Articular chondrocyte of knee joint (primary cell): ENCODE measurements at places on chromosomes 5 and 9. TPM values are rescaled to one million over a fixed set of nuclear protein-coding genes. Genes with fewer than 3 reads are reported as not detected.

TUT7 gene
- 50.7 and 58.3 TPM in 2 replicates for total RNA-seq

SLC45A2 gene
- 0.11 and 0.13 TPM in 2 replicates for total RNA-seq

LCP2 gene
- total RNA-seq, result not detected in 2 replicates

FAM153A gene
- not detected in 2 replicates for total RNA-seq

SV2C gene
- total RNA-seq, result not detected in 2 replicates

PPP1R26 gene
- 6.3 and 6.5 TPM in 2 replicates for total RNA-seq

DIRAS2 gene
- under 0.01 TPM in 1 of 2 replicates, not detected in the other for total RNA-seq

TMEM167A gene
- 86.6 and 94.6 TPM in 2 replicates for total RNA-seq

GDA gene
- total RNA-seq, result not detected in 2 replicates

TMEM232 gene
- 2.1 and 7.2 TPM in 2 replicates for total RNA-seq

CD274 gene
- total RNA-seq, result 0.32 and 0.65 TPM in 2 replicates
